ENCODE measurements at places on chromosomes 16 and 17.

GRCh38 chr17:74379495-74380085 is 12.3 kb downstream of the GPR142 start:
- peak; percentile 6 for DNase-seq

GRCh38 chr17:65022751-65023700 is 33.5 kb downstream of the GNA13 start:
- DNase-seq = peak; percentile 97

GRCh38 chr17:82932518-82933310 is 92.9 kb upstream of the ZNF750 start:
- peak; percentile 61 for DNase-seq

DNA sequence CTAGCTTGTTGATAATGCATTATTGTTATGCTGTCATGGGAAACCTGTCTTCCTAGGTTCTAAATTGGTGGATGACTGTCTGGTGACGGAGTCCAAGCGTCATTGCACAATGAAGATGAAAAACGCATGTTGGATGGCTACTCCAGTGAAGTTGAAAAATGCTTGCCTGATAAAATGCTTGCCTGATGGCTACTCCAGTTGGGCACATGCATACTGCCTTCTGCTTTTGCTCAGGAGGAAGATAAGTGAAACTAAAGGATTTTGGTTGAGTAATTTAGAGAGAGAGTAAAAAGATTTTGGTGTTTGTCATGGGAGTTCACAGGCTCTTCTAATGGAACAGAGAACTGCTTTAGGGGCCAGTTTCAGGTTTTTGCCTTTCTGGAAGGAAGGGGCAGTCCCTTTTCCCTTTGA is 118.6 kb downstream of the PRKCA start:
- no peak for DNase-seq

GRCh38 chr16:75104836-75105235 is 11.7 kb downstream of the LDHD start:
- no peak for DNase-seq

DNA sequence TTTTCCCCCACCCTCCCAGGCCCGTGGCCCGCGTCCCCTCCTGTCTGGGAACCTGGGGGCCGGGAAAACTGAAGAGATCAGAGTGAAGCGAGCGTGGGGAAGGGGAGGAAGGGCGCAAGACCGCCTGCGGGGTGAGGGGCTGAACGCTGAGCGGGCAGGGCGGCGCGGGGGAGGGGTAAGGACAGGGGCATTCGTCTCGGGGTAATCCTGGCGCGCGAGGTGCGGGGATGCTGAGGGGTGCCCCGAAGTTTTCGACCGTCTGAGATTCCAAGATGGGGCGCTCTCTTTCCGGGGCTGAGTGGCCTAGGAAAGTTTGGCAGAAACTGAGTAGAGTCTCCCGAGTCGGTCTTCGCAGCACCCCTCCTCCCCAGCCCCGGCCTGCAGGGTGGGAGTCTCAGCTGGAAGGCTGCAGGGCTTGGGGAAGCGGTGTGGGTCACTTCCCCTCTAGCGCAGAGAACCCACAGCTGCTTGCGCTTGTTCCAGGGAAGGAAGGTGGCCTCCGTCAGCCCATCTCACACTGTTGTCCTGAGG is 555 bp downstream of the TTYH2 start:
- no peak for DNase-seq

DNA sequence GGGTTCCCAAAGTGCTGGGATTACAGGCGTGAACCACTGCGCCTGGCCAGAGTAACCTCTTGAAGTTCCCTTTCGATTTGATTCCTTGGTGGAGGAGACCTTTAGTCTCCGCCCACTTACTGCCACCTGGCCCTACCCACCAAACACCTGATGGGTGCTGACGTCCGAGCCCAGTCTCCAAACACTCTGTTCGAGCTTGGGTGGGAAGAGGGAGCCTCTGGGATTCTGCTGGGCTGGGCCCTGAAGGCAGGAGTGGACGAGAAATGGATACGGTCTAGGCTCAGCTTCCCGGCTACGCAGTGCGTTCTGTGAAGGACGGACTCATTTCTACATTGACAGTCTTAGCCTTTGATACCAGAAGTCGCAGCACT is 870 bp upstream of the ITGA3 start:
- no peak for DNase-seq

DNA sequence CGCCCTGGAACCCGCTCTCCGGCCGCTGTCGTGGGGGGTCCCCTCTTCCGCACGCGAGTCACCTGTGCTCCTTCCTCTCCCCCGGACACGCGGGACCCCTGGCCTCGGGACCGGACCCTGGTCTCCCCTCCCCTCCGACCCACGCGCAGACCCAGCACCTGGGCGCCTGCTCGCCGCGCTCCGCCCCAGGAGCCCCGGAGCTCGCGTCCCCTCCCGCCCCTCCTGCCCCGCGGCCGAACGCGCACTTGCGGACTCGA is 762 bp downstream of the RAB40B start:
- no peak for DNase-seq

DNA sequence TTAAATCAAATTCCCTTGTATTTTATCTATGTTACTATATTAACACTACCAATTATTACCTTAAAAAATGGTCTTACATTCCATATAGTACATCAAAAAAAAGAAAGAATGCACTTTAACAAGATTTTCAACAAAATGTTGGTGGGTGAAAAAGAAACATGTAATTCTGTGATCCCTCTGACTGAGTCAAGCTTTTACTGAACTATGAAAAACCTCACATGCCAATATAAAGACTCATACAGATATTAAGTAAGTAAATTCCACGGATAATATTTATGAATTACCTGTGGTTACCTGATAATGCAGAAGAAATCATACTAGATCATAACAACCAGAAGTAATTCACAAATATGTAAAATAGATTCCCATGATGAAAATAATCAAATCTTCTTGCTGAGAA is 12.4 kb downstream of the COIL start:
- DNase-seq = no peak

- DNase-seq = peak; percentile 64
These were observed 132.8 kb downstream of the SEC14L1 start for GRCh38 chr17:77273397-77274085.

DNA sequence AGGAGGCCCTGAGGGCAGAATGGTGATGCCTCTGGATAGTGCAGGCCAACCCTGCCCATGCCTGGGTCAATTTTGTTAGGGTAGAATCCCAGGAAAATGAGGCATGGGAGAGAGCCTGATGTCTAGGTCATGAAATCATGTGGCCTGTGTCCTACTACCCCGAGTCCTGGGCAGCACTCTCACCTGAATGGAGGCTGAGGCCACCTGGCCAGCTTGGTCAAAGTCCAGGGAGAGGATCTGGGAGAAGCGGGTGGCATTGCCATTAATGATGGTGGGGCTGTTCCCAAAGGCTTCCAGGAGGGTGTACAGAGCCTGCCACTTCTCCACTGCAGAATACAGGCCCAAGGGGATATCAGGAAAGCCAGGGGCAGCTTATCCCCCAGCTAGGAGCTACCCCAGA is 59.8 kb downstream of the MYO18A start:
- no peak for DNase-seq

DNA sequence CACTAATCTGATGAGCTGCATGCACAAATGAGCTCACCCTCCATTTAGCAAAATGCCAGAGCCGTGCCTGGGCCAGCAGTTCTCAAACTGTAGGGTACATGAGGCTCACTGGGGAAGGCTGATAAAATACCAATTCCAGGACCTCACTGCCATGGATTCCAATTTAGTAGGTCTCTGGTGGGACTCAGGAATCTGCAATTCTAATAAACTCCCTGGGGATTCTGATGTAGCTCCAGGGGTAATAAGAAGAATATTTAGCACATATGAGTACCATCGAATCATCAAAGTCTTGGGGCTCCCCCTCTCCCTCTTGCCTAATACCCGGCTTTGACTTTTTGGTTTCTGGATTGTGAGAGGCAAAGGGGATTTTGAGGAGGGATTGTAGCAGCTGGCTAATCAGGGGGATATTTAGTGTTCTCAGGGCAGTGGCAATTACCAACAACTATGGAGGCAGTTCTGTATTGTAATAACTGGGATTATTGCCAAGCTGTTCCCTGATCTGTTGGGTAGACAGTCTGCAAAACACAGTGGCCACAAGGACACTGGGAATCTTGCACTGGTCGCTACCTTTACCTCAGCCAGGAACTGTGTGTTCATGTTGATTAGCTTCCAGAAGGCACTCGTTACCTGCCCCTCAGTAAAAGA is 140.4 kb downstream of the SHISA9 start:
- peak; percentile 56 for DNase-seq

- DNase-seq = peak; percentile 78
These were observed 188.2 kb downstream of the FTO start for GRCh38 chr16:53892155-53892554.

DNA sequence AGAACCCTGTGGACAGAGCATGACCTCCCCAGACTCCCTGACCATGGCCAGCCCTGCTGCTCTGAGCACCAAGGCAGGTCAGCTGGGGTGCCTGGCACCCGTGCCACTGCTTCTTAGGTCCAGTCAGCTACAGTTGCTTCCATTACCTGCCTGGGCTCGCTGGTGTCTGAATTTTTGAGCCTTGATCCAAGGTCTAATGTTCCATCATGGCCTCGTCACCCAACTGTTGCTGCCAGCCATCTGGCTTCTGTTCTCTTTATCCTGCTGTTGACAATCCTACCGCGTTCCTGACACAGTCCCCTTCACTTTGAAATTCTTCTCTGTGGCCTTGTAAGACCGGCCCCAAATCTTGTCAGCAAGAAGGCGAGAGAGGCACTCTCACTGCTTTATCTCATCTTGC is 16.7 kb downstream of the GLYR1 start:
- DNase-seq = no peak

DNA sequence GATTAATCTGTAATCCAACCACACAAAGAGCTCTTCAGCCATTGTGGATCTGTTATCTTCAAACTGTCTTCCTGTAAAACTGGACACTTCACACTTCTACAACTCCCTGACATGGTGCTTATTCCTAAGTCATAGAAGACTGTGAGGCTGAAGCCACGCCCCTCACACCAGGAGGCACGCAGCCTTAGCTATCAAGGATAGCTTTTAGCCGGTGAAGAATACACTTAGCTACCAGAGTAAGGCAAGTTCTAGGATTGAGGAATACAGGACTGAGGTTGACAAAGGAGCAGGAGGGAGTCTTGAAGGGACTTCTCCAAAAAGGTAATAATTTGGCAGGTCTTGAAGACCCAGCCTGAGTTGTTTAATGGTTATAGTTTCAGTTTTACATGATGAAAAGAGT is 79.8 kb upstream of the GAS7 start:
- no peak for DNase-seq

GRCh38 chr17:44773140-44773539 is 14.4 kb downstream of the ADAM11 start:
- no peak for DNase-seq

- DNase-seq = peak; percentile 59
These were observed 24.9 kb downstream of the ACTG1 start for GRCh38 chr17:81487487-81488275.

- peak; percentile 99 for DNase-seq
These were observed 3.6 kb upstream of the XAF1 start for GRCh38 chr17:6752068-6752909.

- peak; percentile 56 for DNase-seq
These were observed 24.2 kb upstream of the ABCA3 start for GRCh38 chr16:2364638-2365210.

DNA sequence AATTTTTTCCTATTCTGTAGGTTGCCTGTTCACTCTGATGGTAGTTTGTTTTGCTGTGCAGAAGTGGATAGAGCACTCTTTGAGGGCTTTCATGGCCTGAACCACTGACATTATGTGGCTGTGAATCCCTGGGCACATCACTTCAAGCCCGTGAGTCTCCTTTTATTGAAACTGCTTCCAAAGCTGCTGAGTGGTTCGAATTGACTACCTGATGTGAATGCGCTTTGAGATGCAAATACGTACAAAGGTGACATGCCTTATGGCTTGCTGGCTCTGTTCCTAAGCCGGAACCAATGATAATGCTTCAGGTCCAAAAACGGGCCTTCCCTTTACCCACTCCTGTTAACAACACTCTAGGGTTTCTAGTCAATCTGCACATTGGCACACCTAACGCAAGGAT is 34.3 kb downstream of the ASPA start:
- no peak for DNase-seq

- DNase-seq = no peak
These were observed 27.4 kb upstream of the CACNA1H start for GRCh38 chr16:1125471-1125870.

DNA sequence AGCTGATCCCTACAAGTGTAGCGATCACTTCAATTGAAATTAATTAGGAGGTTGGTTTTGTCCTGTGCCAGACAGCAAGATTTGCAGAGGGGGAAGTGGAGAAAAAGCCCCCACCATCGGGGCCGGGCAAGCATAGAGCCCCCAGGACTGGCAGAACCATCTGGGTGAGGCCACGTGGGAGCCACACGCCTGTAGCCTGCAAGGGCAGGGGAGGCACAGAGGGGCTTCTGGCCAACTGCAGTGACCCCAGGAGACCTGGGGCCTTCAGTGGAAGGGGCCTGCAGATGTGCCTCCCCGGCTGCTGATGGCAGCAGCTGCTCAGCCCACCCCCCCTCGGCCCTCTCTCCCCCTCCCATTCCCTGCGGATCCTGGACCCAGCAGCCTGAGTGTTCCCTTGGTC is 54.1 kb downstream of the BAHCC1 start:
- no peak for DNase-seq

- DNase-seq = no peak
These were observed 251.4 kb upstream of the ZFHX3 start for GRCh38 chr16:73299346-73299745.

- peak; percentile 78 for DNase-seq
These were observed 8.3 kb upstream of the LPCAT2 start for GRCh38 chr16:55500530-55501011.

- no peak for DNase-seq
These were observed 25.2 kb downstream of the WIPF2 start for GRCh38 chr17:40244255-40244654.

Measured in LHCN-M2 (cell line).